Hematopoietic multipotent progenitor cell treated with erythropoietin and hydrocortisone succinate and interleukin-3 and kit ligand, for 15 days (in vitro differentiated cells): ENCODE measurements at places on chromosomes 2 and 18.
A peak's percentile ranks its signal among the peaks of the same experiment; 100 is the strongest.

DNA sequence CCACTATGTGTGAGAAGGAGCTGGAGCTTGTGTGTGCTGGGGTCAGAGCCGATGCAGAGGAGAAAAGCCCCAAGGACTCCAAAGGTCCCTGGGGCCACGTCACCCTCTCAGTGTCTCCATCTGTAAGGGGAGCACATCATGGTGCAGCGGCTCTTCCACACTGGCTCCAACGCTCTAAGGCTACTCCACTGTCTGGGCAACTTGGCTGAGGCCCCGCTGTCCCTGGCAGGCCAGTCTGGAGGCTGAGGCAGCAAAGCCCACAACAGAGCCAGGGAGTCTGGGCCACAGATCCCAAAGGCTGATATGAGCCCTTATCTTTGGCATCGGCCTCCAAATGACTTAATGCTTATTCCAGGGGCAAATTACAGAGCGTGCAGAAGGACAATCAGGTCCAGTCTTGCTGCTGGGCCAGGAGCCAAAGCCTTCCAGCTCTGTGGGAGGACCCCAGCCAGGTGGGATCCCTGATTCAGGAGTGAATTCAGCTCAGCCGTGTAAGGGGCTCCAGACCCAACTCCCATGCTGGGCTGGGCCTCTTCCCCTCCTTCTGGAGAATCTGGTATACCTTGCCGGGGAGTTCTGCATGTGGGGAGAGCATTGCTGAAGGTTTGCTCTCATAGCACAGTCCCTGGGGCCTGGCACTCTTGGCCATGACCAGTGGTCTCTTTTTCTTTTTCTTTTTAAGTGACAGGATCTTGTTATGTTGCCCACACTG lies 1.8 kb upstream of the DUSP2 start:
- no peak for DNase-seq

DNA sequence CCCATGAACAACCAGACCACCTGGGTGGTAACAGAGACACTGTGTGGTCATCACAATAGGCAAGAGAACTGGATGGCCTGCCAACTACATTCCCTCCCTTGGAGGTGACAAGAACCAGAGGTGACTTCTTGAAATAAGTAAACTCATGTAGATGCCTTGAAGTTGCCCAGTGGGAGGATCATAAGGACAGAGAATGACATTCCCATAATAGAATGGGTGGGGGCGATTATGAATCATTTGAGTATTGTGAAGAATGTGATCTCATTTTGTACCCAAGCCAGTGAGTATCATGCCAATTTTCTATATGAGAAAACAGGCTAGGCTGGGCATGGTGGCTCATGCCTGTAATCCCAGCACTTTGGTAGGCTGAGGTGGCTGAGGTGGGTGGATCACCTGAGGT lies 211.4 kb upstream of the GYPC start:
- DNase-seq, result no peak

- DNase-seq, result no peak
Measured at GRCh38 chr2:110100480-110100879, 15.1 kb downstream of the MALL start.

DNA sequence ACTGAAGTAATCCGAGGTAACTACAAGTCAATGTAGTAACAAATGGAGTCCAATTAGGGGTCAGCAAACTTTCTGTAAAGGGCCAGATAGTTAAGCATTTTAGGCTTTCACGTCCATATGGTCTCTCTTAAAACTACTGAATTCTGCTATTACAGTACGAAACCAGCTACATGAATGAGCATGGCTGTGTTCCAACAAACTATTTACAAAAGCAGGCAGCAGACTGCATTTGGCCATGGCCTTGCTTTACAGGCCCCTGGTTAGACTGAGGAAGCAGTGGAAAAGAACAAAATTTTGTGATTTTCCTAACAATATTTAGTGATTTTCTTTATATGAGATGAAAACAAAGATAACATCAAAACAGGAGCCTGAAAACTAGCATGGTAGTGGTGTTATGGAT lies 64.0 kb downstream of the RTN4 start:
- no peak for DNase-seq

GRCh38 chr2:205776139-205776538 lies 93.8 kb downstream of the NRP2 start:
- peak; percentile 72 for DNase-seq

GRCh38 chr18:2112435-2113045 lies 458.8 kb downstream of the METTL4 start:
- DNase-seq, result no peak

DNA sequence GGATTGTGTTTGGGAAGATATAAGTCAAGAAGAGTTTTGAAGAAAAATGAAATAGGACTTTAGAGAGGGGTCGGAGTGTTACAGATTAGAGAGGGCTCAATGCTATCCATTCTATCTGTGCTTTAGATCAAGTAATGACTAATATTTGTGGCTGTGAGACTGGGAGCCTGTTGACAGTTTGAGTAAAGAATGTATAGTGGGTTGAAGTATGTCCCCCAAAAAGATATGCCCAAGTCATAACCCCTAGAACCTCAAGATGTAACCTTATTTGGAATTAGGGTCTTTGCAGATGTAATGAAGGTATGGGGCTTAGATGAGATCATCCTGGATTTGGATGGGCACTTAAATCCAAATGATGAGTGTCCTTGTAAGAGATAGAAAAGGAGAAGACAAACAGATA lies 55.3 kb upstream of the SERPINE2 start:
- DNase-seq, result no peak

- DNase-seq, result no peak
Measured at GRCh38 chr2:112173646-112174319, 35.6 kb downstream of the FBLN7 start.

- no peak for DNase-seq
Measured at GRCh38 chr2:64558445-64559081, 34.4 kb downstream of the AFTPH start.

- no peak for DNase-seq
Measured at GRCh38 chr2:30300456-30301221, 69.3 kb downstream of the LBH start.

GRCh38 chr2:164323978-164324377 lies 297.3 kb downstream of the GRB14 start:
- no peak for DNase-seq

GRCh38 chr18:75204732-75205513 lies 4.0 kb downstream of the PTGR3 start:
- no peak for DNase-seq

- no peak for DNase-seq
Measured at GRCh38 chr2:153575171-153575853, 96.8 kb upstream of the RPRM start.

GRCh38 chr2:232214053-232214452 lies 164.5 kb upstream of the ALPP start:
- no peak for DNase-seq

DNA sequence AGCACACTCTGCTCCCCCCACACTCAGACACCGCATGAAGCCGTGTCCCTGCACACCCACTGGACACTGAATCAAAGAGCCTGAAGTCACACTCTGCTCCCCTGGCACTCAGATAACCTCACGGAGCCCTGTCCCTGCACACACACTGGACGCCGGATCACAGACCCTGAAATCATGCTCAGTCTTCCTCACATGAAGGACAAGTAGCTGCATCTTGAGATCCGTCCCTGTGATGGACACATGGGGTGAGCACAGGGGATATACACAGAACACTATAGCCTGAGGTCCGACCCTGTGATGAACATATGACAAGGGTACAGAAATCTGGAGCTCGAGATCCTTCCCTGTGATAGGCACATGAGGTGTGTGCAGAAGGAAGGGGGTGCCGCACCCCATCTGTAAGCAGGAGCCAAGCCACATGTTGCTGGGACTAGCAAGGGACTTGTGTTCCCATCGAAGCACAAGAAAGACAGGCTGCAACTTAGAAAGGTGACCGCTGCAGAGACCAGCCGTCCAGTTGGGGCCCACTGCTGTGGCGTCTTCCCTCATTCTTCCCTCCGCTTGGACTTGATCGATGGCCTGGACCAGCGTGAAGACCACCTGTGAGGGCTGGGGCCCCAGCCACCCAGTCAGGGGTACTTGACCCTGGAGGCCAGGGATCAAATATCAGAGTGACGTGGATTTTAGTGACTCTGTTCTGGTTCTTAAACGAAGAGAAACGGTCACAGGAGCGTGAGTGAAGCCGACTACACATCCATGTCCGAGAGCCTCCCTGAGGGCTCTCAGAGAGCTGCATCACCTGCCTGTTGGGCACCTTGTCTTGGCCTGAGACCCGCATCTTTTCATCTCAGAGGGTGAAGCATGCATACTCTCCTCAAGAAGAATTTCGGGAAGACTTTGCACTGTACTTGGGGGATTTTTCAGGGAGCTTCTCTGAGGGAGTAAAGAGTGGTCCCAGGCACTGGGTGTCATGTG lies 391.7 kb upstream of the SALL3 start:
- no peak for DNase-seq

- DNase-seq, result no peak
Measured at GRCh38 chr2:28639092-28639691, 112.4 kb upstream of the PPP1CB start.

GRCh38 chr2:238134393-238134785 lies 4.1 kb upstream of the KLHL30 start:
- no peak for DNase-seq

DNA sequence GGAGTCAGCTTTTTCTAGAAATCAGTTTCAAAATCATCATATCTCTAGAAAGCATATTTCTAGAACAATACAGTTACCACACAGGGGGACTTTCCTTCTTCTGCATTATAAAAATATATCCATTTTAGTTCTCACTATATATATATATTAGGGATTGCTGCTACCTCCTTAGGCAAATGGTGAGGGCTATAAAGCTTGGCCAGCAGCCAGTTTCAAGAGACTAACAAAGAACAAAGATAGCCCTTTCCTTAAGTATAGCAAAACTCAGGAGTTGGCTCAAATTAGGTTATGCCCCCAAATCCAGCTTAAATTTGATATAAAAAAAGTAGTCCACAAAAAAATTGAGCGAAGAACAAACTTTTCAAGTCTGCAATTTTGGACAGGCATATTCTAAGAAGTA lies 70.0 kb downstream of the EIF2AK3 start:
- DNase-seq, result no peak

DNA sequence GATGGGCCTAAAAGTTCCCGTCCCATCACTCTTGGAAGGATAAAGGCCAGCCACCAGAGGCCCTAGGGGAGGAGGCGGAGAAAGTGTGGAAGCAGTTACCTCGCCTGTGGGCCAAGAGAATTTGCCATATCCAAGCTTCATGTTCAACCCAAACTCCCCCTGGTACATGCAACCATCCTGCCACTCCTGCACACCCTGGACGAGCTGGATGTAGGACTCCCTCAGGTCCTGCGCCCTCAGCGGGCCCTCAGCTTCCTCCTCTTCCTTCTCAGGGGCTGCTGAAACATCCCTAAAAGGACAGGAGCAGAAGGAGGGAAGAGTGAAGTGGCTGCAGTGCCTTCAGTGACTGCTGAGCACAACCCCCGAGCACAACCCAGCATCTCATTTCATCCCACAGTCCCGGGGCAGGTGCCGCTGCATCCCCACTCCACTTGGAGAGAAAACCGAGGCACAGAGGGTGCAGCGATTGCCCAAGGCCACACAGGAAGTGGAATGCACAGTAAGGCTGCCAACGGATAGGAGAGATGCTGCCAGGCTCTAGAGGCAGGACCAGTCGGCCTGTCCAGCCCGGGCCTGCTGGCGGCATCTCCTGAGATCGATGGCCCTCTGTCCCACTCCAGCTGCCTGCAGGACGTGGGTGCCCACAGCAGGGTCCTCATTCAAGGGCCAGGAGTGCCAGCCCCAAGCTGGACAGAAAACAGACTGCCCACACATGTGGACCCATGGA lies 2.9 kb downstream of the ANKMY1 start:
- DNase-seq, result no peak

DNA sequence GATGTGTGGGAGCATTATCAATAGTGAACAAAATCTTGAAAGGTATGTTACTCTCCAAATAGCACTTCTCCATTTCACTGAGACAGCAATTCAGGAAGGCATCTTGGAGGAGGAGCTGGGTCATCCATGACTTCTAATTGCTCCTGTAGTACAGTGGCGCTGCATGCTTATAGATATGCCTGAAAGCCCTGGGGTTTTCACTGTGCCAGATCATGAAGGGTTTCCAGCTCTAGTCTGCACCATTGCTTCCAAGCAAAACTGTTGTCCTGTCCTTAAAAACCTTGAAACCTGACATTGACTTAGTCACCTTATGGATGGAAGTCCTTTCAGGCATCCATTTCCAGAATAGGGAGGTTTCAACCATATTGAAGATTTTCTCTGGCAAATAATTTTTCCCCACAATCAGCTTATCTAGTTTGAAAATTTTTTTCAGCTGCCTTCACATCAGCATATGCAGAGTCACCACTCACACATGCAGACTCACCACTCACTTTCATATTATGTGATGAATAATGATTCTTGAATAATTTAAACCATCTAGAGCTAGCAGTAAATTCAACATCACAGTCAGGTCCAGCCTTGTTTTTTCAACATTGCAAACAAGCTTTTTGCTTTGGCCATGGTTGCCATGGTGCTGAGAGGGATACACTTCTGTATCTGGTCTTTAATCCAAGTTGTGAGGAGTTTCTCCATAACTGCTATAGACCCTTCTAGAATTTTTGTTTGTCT lies 297.1 kb downstream of the CLIP4 start:
- DNase-seq, result no peak

DNA sequence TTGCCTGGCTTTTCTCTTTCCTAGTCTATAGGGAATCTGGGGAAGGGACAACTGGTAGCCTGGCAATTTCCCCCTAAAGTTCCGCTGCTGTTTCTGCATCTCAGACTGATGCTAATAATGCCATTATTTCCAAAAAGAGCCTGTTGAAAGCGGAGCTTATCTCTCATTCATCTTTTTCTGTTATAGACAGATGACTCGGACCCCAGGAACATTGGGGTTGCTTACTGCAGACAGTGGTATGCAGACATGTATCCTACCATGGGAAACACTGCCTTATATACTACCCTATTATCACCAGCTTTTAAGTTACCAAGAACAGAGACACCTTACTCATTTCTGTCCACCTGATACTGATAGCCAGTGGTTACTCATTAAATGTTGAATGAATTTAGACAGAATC lies 15.3 kb downstream of the ETAA1 start:
- no peak for DNase-seq

DNA sequence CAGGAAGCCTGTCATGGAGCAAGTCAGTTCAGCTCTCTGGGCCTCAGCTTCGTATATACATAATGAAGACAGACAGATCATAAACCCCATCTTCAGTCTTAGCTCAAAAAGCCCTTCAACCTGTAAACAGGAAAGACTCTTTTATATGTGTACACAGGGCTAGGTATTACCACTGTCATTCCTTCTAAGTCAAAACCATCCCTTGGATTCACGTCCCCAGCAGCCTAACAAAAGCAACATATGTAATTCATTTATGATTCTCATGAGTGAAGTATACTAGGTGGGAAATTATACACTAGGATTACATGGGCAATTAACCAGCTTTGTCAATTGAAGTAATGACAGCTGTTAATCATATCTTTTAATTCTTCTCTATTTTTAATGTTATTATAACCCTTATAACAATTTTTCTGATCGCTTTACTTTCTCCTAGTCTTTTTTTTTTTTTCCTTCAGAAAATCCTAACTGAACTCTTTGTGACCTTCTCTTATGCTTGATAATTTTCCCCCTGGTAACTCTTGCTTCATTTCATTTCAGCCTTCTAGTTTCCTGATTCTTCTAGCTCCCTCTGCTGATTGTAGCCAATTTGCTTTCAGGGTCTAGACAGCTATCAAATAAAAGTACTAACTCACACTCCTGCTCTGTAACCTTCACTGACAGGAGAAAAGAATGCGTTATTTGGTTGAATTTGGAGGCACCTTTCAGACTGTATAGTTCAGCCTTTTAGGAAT lies 99.7 kb downstream of the RBM43 start:
- no peak for DNase-seq
